ENCODE measurements at places on chromosomes 11 and 22. TPM values are rescaled to one million over a fixed set of nuclear protein-coding genes. Genes with fewer than 3 reads are reported as not detected.

GRCh38 chr11:102026217-102026616, 21.0 kb upstream of the CFAP300 start:
- peak; percentile 19 for DNase-seq

DNA sequence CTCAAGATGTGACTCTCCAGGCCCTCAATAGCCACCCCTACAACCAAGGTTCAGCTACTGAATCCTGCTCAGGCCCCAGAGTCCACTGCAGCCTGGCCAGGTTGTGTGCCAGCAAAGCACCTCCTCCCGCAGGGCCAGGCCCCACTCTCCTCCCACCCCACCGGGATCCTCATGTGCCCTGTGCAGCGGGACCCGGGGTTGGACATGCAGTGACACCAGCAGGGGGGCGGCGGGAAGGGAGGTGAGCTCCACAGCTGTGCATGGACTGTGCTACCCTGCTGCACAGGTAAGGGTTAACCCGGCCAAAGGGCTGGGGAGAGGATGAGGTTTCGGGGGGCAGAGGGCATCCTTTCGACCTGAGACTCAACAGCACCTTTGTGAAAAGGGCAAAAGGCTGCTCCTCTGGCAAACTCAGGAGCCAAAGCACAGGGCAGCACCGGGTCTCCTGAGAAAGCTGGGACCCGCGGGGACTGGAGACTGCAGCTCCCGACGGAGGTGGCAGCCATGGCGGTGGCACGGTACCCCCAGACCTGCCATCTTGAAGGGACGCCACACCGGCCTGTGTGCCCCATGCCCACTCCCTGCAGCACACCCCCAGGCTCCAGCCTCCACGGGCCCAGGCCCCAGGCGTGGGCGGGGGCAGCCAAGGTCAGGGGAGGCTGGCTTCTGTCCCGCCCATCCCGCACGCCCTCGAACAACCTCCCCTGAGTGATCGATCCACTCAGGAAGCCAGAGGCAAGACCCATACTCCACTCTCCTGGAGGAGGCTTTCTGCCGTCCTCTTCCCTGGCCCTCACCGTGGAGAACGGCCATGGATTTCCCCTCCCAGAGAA, 10.6 kb downstream of the PLXNB2 start:
- no peak for DNase-seq

DNA sequence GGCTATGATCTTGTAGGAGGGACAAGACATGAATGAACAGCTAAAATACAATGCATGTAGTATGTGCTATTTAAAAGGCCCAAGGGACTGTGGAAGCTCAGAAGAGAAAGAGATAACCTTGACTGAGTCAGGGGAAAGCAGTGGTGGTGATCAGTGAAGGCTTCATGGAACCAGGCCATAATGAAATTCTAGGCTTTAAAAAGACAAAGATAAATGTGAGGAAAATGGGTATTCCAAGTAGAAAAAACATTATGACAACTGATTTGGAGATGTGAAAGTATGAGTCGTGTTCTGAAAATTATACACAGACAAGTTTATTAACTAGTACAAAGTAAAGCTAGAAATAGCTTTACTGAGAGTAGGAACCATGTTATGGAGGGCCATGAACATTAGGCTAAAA, 189.8 kb downstream of the SOX6 start:
- no peak for DNase-seq

GRCh38 chr22:36505998-36506635, 723 bp downstream of the FOXRED2 start:
- DNase-seq = no peak

GRCh38 chr11:65430406-65431217, 8.0 kb downstream of the NEAT1 start:
- DNase-seq = no peak

GRCh38 chr22:22039286-22040074, 56.9 kb upstream of the TOP3B start:
- no peak for DNase-seq

GRCh38 chr11:117998664-117999353, 12.6 kb downstream of the IL10RA start:
- no peak for DNase-seq

GRCh38 chr11:121414141-121414913, 37.8 kb upstream of the SORL1 start:
- no peak for DNase-seq

DNA sequence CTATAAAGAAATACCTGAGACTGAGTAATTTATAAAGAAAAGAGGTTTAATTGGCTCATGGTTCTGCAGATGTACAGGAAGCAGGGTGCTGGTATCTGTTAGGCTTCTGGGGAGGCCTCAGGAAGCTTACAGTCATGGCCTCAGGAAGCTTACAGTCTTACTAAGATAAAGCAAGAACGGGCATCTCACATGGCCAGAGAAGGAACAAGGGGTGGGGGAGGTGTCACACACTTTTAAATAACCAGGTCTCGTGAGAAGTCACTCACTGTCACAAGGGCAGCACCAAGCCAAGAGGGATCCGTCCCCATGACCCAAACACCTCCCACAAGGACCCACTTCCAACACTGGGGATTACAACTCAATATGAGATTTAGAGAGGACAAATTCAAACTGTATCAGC, 192.8 kb upstream of the B3GAT1 start:
- DNase-seq = no peak

GRCh38 chr22:40397396-40397795, 27.0 kb downstream of the SGSM3 start:
- no peak for DNase-seq

GRCh38 chr11:111423250-111423615, 44.2 kb upstream of the POU2AF1 start:
- no peak for DNase-seq

DNA sequence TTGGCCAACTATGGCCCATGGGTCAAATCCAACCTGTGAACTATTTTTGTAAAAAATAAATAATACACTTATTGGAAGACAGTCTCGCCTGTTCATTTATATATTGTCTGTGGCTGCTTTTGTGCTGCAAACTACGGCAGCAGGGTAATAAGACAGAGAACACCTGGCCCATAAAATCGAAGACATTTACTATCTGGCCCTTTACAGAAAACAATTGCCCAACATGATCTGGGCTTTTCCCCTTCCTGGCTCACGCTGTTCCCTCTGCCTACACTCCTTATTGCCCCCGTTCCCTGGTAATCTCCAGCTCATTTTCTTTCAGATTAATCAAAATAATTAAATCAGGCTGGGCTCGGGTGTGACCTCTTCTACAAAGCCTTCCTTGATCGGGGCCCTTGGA, 5.6 kb downstream of the PLAAT2 start:
- DNase-seq = no peak

DNA sequence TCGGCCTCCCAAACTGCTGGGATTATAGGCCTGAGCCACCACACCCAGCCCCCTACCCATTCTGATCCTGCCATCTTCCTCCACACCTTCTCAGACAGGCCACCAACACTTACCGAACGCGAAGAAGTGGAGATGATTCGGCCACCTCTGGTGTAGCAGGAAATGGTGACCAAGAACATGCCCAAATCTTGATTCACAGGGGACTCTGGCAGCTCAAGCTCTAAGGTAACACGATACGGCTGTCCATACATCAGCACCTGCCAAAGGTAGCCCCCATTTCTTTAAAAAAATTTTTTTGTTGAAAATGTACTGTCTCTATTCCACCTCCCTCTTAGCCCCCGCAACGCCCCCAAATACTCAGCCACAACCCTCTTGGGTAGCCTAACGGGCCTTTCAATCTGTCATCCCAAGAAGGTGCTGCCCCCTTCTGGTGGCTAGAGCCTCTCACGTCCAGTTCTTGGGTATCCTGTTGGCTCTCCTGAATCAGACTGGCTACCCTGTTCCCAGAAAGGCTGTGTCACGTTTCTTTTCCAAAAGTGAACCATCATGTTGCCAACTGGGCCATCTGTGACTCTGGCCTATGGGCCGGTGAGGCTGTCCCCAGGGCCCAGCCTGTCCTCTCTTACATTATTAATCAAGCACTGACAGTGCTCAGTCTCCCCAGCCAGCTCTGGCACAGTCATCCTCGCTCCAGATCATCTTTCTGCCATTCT, 5.3 kb upstream of the LRRN4CL start:
- DNase-seq = peak; percentile 47

GRCh38 chr11:118895093-118896039, 11.7 kb downstream of the CXCR5 start:
- DNase-seq = no peak

- DNase-seq = no peak
Measured at GRCh38 chr11:119222891-119223290, 16.8 kb downstream of the CBL start.

GRCh38 chr22:24009227-24010017, 1.7 kb upstream of the CABIN1 start:
- no peak for DNase-seq

GRCh38 chr11:105870516-105871113, 151.4 kb downstream of the MSANTD4 start:
- no peak for DNase-seq

- DNase-seq = peak; percentile 30
Measured at GRCh38 chr11:114193730-114194679, 102.2 kb upstream of the NNMT start.

- peak; percentile 79 for DNase-seq
Measured at GRCh38 chr11:85810871-85811611, at the start of gene SYTL2. Gene SYTL2 (minus strand): TSS chr11:85811141. CDS start chr11:85757725, 53,416 bp downstream.

- peak; percentile 63 for DNase-seq
Measured at GRCh38 chr22:45006111-45006963, 3.5 kb downstream of the PHF21B start.

DNA sequence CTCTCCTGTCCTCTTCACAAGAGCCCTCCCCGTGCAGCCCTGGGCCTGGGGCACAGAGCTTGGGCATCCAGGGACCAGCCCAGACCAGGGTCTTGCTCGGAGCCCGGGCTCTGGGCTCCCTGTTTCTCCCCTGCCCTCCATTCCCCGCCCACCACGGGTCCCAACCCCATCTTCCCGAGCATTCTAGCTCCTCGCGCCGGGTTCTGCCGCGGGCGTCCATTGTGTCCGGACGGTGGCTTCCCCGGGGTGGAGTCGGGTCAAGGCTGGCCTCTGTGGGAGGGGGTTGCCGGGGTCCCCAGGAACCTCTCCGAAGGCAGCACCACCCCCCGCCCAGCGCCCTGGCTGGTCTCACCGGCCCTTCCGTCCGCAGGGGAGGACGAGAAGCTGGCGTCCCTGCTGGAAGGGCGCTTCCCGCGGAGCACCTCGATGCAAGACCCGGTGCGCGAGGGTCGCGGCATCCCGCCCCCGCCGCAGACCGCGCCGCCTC, 18.1 kb upstream of the ACR start:
- no peak for DNase-seq

DNA sequence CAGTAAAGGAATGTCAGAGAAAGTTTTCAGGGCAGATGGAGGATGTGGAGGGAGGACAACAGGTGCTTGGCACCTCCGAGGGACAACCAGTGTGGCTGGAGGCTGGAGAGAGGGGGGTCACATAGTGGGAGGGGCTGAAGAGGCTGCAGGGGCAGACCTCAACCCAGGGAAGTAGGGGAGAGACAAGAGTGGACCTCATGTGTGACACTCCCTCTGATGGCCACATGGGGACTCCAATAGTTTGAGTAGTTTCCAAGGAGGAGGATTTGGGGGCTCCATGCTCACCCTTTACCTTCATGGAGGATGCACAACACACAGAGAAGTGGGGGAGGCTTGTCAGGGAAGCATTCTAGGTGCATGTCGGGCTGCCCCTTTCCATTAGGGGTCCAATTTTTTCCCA, 35.1 kb upstream of the ASPHD2 start:
- DNase-seq = no peak

GRCh38 chr11:75241906-75242644, 1.5 kb downstream of the TPBGL start:
- no peak for DNase-seq

DNA sequence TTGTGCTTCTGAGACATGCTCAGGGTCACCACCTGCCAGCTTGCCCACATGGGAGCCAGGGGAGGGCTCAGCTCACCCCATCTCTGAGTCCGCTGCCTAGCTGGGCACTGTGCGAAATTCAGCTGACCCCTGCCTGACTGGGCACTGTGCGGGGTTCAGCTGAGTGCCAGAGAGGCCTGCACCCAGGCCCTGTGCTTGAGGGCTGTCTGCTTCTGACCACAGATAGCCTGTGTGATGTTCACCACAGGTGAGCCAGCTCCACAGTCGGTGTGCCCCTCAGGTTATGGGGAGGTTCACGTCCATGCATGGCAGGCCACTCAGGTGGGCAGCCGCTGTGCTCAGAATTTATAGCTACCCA, 84.5 kb upstream of the SUSD2 start:
- DNase-seq = no peak

GRCh38 chr22:30044369-30044768, 35.9 kb upstream of the HORMAD2 start:
- DNase-seq = no peak

GRCh38 chr22:30054067-30054763, 26.0 kb upstream of the HORMAD2 start:
- DNase-seq = no peak

DNA sequence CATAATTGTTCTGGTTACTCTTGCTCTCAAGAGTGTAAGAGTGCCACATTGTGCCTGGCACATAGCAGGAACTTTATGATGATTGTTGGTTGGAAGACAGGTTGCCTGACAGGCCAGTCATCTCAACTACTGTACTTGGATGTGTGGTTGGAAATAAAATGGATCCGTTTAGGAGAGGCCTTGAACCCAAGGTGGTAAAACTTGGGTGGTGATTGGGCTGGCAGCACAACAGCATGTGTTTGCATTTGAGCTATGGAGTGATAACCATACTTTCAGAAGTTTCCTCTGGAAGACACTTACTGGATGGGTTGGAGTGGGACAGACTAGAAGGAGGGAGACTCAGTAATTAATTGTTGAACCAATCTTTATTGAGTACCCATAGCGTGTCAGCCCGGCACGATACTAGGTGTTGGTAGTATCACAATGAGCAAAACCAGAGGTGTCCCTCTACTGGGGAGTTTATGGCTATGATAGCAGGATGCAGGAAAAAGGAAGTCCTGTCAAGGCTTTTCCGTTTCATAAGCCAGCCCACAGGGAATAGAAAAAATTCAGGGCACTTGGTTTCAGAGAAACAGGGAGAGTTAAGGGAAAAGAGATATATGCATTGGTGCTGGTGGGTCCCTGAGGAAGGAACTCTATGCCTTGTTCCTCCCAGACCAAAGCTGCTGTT, 3.1 kb upstream of the TMEM109 start:
- DNase-seq = no peak

GRCh38 chr11:61918938-61919704, 1.8 kb upstream of the RAB3IL1 start:
- no peak for DNase-seq

- no peak for DNase-seq
Measured at GRCh38 chr11:88414981-88415413, 77.5 kb upstream of the CTSC start.

CRYBB3 gene
- total RNA-seq = not detected

E2F8 gene
- 1.8 TPM for total RNA-seq

OR4C15 gene
- not detected for total RNA-seq

KDM4E gene
- total RNA-seq = not detected

LRP4 gene
- 28.5 TPM for total RNA-seq

PVALB gene
- 22.8 TPM for total RNA-seq

CDKN1C gene
- total RNA-seq = 107 TPM

TPBGL gene
- 0.20 TPM for total RNA-seq

DLG2 gene
- 37.7 TPM for total RNA-seq

ZNF215 gene
- 2.5 TPM for total RNA-seq

KCNJ1 gene
- total RNA-seq = 0.06 TPM

OR10A4 gene
- total RNA-seq = not detected

CNIH2 gene
- total RNA-seq = 28.1 TPM

DEPDC7 gene
- 12.7 TPM for total RNA-seq
